ENCODE measurements at places on chromosomes 7 and 10.

GRCh38 chr10:94016727-94017714 is 23.3 kb downstream of the PLCE1 start:
- no peak overlapping the region for H3K27ac ChIP-seq
- H3K4me1 ChIP-seq, result no peaks in the 10 kb centered on the region
- H3K4me3 ChIP-seq, result no peak overlapping the region
- H3K27me3 ChIP-seq, result no peaks in the 10 kb centered on the region
- no peaks in the 10 kb centered on the region for H3K36me3 ChIP-seq

DNA sequence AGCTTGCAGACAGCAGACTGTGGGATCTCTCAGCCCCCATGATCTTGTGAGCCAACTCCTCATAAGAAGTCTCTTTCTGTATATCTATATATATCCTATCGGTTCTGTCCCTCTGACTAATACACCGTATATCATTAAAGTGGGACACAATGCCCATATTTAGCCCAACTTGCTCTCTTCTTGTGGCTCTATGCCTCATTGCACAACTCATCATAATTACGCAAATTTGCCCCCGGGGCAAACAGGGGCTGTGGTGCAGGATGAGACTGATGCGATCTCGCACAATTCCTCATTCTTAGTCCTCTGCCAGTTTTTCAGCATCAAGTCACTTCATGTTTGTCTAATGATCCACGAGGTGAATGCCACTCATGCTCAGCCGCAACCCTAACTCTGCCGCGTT is 183.2 kb downstream of the PRPF18 start:
- H3K27ac ChIP-seq, result no peak overlapping the region
- DNase-seq, result no peak
- peaks cover 6% of the 10 kb centered on the region for H3K27me3 ChIP-seq
- no peaks in the 10 kb centered on the region for H3K36me3 ChIP-seq

- no peak overlapping the region for H3K4me3 ChIP-seq
- no peak for DNase-seq
- no peaks in the 10 kb centered on the region for H3K36me3 ChIP-seq
- no peaks in the 10 kb centered on the region for H3K4me1 ChIP-seq
- H3K27me3 ChIP-seq, result no peaks in the 10 kb centered on the region
These were observed 19.2 kb downstream of the AKR1C8 start for GRCh38 chr10:5165738-5166137.

- DNase-seq, result no peak
- H3K4me3 ChIP-seq, result no peak overlapping the region
- no peaks in the 10 kb centered on the region for H3K4me1 ChIP-seq
- no peak overlapping the region for H3K27ac ChIP-seq
- H3K27me3 ChIP-seq, result no peaks in the 10 kb centered on the region
These were observed 71.7 kb upstream of the ZNRF2 start for GRCh38 chr7:30212701-30213111.

DNA sequence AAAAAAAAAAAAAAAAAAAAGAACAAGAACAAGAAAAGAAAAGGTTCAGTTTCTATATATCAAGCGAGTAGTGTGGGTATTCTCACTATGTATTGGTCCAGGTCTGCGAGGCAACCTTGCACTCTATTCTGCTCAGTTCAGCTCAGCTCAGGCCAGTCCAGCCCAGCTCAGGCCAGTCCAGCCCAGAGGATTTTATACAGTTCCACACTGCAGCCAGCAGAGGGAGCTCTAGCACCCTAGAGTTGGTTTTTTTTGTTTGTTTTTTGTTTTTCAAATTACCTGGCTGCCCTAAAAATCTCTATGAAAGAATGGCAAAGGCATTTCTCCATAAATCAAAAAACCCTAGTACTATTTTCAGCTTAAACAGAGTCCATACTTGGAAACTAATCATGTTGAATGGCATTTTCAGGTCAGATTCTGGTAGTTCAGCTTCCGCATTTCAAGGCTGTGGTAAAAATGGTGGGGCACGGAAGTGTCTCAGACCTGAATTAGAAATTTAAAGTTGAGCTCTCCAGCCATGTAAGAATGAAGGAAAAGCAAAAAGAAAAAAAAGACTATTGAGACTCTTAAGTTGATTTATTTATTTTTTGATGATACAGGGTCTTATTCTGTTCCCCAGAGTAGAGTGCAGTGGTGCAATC is 55.2 kb upstream of the GSDME start:
- H3K27me3 ChIP-seq, result no peaks in the 10 kb centered on the region
- no peak overlapping the region for H3K27ac ChIP-seq
- H3K4me3 ChIP-seq, result no peak overlapping the region
- H3K4me1 ChIP-seq, result no peaks in the 10 kb centered on the region
- DNase-seq, result peak; percentile 14

GRCh38 chr7:73364006-73364728 is 36.2 kb downstream of the FKBP6 start:
- no peaks in the 10 kb centered on the region for H3K36me3 ChIP-seq
- DNase-seq, result no peak
- H3K4me1 ChIP-seq, result no peaks in the 10 kb centered on the region
- H3K27me3 ChIP-seq, result no peaks in the 10 kb centered on the region
